ENCODE measurements at places on chromosomes 6 and 20.

GRCh38 chr6:35725721-35726438, 11.0 kb upstream of the ARMC12 start:
- no peak for DNase-seq

- DNase-seq = peak; percentile 28
These were observed 193.5 kb downstream of the UNC5CL start for GRCh38 chr6:40845553-40845952.

GRCh38 chr20:8549192-8549591, 417.1 kb downstream of the PLCB1 start:
- DNase-seq = no peak

DNA sequence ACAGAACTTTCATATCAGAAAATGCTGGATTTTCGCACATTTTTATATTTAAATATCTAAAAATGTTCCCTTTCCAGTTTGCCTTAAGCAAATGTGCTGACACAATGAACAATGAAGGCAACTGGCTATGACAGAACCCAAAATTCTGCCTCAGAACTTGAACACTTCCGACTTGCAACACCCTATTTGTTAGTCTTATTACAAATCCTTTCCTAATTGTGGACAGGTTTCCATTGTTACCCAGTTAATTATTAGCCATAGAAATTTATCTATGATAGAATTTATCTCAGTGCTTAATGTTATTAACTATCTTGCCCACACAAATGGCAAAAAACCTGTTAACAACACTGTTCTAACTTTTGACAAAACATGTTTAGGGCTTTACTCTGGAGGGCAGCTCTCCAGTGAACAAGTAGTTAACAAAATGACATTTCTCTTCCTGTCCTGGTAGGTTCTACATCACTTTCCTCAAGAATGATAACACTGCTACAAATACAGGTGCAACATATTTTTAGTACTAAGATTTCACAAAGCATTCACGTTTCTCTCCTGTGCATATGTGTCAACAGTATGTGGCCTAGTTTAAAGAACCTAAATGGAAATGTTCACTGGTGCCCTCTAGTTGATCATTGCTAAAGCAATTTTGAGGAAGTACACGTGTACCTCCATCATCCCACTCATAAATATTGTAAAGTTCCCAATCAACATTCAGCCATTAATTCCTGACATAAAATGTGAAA, 58.4 kb downstream of the HIVEP2 start:
- no peak for DNase-seq

GRCh38 chr20:3804254-3804751, 8.2 kb downstream of the CDC25B start:
- DNase-seq = no peak

GRCh38 chr6:5930143-5930770, 76.5 kb downstream of the NRN1 start:
- no peak for DNase-seq

DNA sequence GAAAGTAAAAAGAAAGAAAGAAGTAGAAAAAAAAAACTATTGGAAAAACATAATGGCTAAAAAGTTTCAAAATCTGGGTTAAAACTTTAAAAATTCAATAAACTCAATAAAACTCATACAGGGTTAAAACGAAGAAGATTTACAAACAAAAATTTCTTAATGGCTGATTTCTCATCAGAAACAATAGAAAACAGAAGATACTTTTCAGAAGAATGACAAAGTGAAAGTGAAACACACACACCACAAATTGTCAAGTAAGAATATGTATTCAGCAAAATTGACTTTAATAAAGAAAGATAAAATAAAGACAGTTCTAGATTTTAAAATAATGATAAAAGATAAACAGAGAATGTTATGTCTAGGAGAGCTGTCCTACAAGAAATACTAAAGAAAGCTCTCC, 618.9 kb upstream of the GJE1 start:
- no peak for DNase-seq

DNA sequence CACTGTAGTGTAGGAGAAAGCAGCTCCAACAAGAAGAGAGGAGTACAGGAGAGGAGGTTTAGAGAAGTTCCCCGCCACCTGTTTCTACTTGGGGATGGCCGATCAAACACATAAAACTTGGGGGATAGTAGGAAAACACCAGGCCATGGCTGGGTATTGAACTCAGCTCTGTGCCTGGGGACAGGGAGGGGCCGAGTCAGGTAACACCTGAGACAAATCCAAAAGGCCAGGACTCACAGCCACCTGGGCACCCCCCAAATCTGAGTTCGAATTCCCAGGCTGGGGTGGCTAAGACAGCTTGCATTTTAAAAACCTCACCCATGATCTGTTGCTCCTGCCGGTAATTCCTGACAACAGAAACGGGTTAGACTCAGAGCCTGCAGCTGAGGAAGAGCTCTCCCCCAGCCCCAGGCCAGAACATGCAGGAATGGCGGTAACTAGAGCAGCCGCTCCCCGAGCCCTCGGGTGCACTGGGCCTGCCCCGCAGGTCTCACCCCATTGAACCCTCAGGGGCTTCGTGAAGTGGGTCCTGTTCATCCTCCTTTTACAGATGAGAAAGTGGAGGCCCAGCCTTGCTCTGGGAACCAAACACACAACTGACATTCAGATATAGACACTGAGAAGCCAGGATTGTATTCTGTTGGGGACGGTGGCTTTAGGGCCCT, 61.0 kb downstream of the TCP11 start:
- no peak for DNase-seq

All from H54 (cell line).